ENCODE measurements at places on chromosomes 3 and 15. TPM values are rescaled to one million over a fixed set of nuclear protein-coding genes. Genes with fewer than 3 reads are reported as not detected.

DNA sequence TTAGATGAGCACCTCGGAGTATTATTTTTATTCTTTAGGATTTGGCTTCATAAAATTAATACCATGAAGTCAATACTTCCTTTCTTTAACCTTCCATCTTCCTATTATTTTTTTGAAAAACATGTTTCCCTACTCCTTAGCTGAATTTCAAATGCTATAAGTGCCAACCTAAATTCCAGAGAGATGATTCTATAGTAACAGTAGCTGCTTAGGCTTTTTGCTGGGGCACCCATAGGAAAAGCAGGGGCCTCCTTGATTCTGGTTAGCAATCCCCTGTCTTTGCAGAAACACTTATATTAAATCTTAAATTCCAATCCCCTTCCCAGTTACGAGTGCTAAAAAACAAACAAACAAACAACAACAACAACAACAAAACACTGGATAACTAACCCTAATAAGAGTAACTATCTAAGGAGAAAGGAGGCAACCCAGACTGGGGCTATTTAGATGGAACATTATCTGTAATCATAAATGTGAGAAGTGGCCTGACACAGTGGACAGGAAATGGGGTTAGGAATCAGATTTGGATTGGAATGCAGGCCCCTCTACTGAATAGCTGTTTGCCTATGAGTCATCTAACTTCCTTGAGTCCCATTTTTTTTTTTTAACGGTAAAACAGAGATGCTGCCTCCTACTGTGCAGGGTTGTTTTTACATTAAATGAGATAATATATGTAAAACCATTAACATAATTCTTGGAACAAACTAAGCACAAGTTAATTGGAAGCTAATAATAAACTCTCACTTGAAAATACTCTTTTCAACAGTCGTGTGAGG is 148.1 kb downstream of the WDR72 start:
- no peaks in the 10 kb centered on the region for H3K27me3 ChIP-seq
- H3K36me3 ChIP-seq: no peaks in the 10 kb centered on the region
- DNase-seq: no peak
- no peak overlapping the region for H3K27ac ChIP-seq
- H3K4me1 ChIP-seq: no peaks in the 10 kb centered on the region

DNA sequence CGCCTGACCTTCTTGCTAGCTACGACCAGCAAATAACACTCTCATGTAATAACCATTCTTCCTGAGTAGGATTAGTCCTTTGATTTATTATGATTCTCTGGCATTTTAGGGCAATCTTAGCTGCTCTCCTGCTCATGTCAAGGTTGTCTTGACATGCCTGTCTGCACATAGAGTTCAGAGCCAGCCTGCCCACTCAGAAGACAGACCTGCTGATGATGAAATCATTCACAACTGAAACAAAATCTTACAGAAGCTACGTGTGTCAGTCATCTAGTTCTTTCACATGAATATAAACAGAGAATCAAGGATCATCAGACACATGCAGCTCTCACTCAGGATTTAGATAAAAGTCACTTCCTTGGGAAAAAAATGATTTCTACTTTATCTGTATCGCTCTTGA is 173.6 kb upstream of the LYSMD4 start:
- no peak overlapping the region for H3K4me3 ChIP-seq
- no peak overlapping the region for H3K27ac ChIP-seq
- DNase-seq: no peak

GRCh38 chr15:59052915-59053407 is 52.0 kb upstream of the CCNB2 start:
- no peak overlapping the region for H3K27ac ChIP-seq
- no peak overlapping the region for H3K4me3 ChIP-seq
- no peak for DNase-seq
- H3K27me3 ChIP-seq: no peaks in the 10 kb centered on the region
- H3K36me3 ChIP-seq: no peaks in the 10 kb centered on the region
- no peaks in the 10 kb centered on the region for H3K4me1 ChIP-seq

Gene CPLX3
- total RNA-seq: not detected

DNA sequence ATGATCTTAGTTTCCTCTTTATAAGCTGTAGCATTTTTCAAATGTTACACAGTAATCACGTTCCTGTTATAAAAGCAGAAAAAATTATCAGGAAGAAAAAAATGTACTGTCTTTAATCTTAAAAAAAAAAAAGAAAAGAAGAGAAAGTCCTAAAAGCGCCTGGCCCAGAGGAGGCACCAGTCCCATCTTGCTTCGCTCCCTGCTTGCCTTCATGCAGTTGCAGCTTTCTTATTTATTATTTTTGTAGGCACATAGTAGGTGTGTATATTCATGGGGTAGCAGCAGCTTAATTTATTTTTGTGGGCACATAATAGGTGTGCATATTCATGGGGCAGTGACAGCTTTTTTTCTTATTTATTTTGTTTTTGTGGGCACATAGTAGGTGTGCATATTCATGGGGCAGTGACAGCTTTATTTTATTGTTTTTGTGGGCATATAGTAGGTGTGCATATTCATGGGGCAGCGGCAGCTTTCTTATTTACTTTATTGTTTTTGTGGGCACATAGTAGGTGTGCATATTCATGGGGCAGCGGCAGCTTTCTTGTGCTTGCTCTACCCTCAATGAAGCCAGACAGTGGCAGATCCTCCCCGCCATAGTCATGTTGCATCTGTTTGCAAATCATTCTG is 5.5 kb upstream of the EHD4 start:
- no peak overlapping the region for H3K4me3 ChIP-seq
- DNase-seq: no peak
- H3K27ac ChIP-seq: no peak overlapping the region
- no peaks in the 10 kb centered on the region for H3K27me3 ChIP-seq

DNA sequence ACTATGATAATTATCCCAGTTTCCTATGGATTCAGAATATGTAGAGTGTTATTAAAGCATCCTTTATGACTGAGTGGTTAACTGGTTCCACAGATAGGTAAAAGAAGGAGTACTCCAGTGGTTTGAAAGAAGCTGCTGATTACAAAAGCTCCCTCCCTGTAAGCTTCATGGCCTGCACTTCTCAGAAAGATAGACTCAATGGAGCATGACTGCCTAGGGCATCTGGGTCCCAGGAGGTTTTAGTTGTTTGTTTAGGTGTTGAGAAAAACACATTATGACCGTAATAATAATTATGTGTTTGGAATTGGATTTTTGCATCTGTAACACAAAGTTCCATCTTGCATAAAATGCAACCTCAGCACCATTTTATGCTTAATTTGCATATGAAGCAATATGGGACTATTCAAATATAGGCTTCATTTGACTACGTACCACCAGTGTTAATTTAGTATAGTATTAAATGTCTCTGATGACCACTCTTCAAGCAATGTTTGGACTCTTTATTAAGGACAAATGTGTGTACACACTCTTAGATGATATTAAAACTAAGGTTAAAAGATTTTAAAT is 121.1 kb downstream of the ROBO2 start:
- no peaks in the 10 kb centered on the region for H3K27me3 ChIP-seq
- no peak overlapping the region for H3K27ac ChIP-seq
- no peaks in the 10 kb centered on the region for H3K36me3 ChIP-seq
- no peak overlapping the region for H3K4me3 ChIP-seq
- H3K4me1 ChIP-seq: no peaks in the 10 kb centered on the region

- H3K27me3 ChIP-seq: no peaks in the 10 kb centered on the region
- no peak overlapping the region for H3K4me3 ChIP-seq
- DNase-seq: no peak
- H3K27ac ChIP-seq: no peak overlapping the region
- H3K4me1 ChIP-seq: no peaks in the 10 kb centered on the region
These were observed 474.0 kb downstream of the FGF12 start for GRCh38 chr3:192253138-192253887.

DNA sequence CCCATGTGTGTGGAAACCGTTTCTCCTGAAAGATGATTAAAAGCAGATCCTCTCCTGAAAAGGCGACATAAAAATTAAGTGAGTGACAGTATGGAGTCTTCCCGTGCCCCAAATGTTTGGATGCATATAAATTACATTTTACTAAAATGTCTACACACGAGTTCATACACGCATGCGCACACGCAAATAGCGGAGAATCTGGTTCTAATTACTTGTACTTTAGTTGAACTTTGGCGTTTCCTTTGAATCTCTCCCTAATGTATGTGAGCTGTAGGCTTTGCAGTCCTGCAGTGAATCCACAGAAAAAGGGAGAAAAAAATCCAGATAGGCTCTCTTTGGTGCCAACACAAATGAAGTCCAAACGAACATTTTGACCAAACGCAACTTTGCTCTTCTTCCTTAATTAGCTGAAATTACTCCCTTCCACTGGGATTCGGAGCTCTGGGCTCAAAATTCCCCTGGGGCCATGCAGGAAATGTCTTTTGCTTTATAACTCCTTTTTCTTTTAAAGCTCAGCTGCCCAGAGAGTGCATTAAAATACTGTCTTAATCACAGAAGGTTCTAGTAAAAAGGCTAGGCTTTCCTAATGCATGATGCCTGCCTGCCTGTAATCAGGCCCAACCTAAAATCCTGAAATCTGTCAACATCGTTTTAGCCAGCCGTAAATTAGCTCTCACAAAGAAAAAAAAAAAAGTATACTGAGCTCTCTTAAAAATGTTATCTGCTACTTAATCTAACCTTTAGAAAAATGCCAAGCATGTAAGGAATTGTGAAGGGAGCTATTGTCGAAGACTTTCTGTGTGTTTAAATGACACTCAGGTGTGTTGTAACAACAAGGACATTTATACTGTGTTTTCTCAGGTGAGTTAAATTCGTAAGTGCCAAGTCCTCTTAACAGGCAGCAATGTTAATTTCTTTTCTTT is 26.2 kb downstream of the RARB start:
- no peaks in the 10 kb centered on the region for H3K36me3 ChIP-seq
- DNase-seq: no peak
- no peaks in the 10 kb centered on the region for H3K27me3 ChIP-seq
- no peak overlapping the region for H3K27ac ChIP-seq

GRCh38 chr3:87973906-87974305 is 84.9 kb downstream of the CGGBP1 start:
- H3K4me3 ChIP-seq: no peak overlapping the region
- no peaks in the 10 kb centered on the region for H3K4me1 ChIP-seq
- H3K27me3 ChIP-seq: no peaks in the 10 kb centered on the region
- no peaks in the 10 kb centered on the region for H3K36me3 ChIP-seq

- no peaks in the 10 kb centered on the region for H3K36me3 ChIP-seq
- H3K4me3 ChIP-seq: no peak overlapping the region
- H3K4me1 ChIP-seq: no peaks in the 10 kb centered on the region
- no peak overlapping the region for H3K27ac ChIP-seq
These were observed 2.0 kb upstream of the TM6SF1 start for GRCh38 chr15:83105440-83105839.

GRCh38 chr3:141971571-141971970 is 95.1 kb downstream of the ATP1B3 start:
- no peak overlapping the region for H3K4me3 ChIP-seq
- no peaks in the 10 kb centered on the region for H3K36me3 ChIP-seq
- no peak overlapping the region for H3K27ac ChIP-seq
- DNase-seq: no peak

Gene ANKRD63
- total RNA-seq: not detected
